ENCODE measurements at places on chromosomes 3 and 15.

DNA sequence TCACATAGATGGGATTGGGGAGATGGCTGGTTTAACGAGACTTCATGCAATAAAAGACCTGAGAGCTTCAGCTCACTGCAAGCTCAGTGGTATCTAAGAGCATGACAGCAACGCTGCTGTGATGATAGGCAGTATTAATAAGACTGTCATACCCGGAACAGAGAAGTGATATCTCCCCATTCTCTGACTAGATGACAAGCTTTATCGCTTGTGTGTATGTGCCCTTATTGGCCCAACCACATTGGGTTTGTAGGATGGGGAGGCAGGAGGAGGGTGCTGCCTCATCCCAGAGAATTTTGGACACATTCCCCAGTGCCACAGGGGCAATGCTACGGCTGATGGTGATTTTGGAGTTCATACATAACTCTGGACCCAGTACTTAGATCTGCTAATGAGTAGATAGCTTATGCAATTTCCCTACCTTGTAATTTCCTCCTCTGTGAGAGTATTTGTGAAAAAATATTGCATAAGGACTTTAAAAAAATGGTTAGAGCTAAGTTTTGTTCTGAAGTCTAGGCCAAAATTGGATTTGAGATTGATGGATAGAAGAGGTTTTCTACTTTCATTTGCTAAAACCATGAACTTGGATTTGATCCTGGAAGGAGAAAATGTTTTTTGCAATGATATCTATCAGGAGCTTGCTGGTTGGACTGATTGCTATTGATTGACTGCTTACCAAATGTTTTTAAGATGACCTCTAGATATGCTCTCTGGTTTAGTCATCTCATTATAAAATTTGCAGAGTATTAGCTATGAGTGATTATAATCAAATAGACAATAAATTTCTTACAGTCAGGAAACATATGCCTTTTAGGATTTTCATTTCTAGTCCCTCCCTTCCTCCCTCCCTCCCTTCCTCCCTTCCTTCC is 14.0 kb upstream of the TMEM212 start:
- no peak for DNase-seq

- no peak for DNase-seq
Measured at GRCh38 chr15:62299541-62299940, 134.5 kb upstream of the C2CD4B start.

DNA sequence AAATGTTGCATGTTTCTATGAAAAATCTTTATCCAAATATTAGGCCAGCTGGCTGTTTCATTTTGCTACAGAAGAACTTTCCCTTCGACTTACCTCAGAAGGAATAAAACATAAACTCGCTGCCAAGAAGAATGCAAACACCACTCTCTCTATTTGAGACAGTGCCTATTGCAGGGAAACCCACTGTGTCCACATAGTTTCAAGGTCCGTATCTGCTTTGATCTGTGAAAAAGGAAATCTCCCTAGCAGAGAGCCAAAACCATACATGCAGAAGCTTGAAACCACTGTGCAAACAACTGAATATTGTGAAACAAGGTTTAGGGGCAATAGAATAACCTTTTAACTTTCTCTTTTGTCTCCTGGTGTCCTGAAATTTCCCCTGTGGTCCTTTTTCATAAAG is 35.0 kb upstream of the CAPN7 start:
- DNase-seq, result no peak

- peak; percentile 43 for DNase-seq
Measured at GRCh38 chr3:134677196-134677986, 26.6 kb upstream of the KY start.

GRCh38 chr15:38228618-38229017 is 24.0 kb upstream of the SPRED1 start:
- no peak for DNase-seq

DNA sequence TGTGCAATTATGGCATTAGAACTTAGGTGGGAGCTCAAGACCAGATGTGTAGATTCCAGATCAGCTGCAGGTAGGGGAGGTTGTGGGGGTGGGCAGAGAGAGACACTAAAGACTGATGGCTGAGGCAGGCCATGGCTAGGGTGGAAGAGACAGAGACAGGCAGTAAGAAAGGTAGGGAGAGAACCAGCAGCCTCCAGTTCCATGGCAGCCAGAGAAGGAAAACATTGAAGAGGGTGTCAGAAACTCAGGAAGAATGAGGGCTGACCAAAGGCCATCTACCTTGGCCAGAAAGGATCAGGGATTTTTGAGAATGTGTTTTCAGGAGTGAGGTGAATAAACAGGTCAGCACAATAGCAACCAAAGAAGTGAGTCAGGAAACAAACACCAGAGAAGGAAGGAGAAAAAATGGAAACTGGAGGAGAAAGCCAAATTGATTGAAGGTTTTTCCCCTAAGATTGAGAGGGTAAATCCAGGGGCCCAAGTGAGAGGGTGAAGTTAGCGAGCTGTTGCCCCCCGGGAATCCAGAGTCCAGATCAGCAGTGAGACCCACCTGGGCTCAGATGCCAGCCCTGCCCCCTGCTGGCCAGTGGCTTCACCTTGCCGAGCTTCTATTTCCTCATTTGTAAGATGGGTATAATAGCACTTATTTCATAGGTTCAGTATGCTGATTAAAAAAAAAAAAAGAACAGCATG is 41.0 kb downstream of the ABHD2 start:
- DNase-seq, result peak; percentile 31

DNA sequence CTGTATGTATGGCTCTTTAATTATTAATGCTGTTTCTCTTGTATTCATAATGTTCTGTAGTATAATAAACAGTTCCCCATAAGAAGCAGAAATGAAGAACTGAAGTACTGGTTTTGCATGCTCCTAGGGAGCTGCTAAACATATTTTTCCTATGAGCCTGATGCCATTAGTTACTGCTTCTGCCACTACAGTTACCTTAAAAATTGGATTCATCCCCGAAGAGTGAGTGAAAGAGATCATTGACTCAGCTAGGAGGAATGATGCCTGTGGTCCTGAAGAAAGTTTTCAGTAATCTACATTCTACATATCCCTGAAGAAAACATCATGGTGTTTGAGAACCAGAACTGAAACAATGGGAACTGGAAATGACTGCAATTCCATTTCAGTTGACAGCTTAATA is 37.1 kb upstream of the ST3GAL6 start:
- peak; percentile 47 for DNase-seq

GRCh38 chr15:89105147-89105546 is 16.9 kb downstream of the ABHD2 start:
- DNase-seq, result peak; percentile 95

GRCh38 chr15:68218331-68218730 is 11.2 kb downstream of the CLN6 start:
- no peak for DNase-seq

- no peak for DNase-seq
Measured at GRCh38 chr15:95565016-95565600, 765.4 kb upstream of the NR2F2 start.

GRCh38 chr15:26773067-26773877 is 406 bp upstream of the GABRB3 start:
- DNase-seq, result peak; percentile 26

DNA sequence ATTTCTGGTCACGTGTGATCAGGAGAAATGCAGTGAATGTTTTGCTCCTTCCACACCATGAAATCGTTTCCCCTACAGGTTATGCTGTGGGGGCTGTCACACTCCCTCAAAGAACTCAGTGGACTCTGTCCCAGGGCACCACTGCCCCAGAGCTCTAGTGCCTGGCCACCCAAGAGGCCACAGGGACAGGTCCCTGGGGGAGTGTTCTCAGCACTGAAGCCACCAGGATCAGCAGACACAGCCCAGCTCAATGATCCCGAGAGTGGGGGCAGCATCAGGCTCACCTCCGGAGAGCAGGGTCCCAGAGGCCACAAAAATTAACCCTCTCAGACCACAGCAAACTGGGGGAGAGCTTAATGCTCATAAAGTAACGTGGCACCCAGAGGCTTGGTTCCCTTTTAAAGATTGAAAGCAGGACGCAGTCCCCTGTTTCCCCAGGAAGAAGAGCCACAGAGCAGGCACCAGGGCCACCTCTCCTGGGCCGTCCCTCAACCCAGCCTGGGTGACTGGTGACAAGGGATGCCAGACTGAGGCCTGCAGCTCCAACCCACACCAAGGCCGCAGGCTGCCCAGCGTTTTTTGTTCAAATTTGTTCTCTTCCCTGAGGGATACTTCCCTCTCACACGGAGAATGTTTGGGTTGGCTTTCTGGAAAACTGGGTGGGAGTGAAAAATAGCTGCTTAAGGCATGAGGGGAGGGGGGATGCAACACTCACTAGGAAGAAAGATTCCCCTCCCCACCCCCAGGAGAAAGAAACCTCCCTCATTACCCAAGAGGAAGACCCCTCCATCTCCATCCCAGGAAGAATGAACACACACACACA is 123.3 kb upstream of the IGF1R start:
- DNase-seq, result no peak

- DNase-seq, result no peak
Measured at GRCh38 chr3:156443079-156443478, 111.8 kb downstream of the SSR3 start.

DNA sequence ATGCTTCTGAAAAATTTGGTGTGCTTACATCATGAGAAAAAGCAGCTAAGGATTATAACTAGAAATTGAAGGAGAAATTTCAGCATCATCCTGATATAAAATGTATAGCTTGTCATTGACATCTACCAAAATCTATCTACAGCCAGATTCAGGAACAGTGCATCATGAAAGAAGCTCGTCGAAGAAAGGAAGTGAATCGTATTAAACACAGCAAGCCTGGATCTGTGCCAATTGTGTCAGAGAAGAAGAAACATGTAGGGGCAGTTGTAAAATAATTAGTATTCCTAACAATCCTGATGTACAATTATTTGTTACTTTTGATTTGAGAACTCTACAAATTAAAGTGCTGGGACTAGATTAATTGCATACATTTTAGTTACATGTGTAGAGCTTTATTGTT is 37.2 kb downstream of the AP4E1 start:
- peak; percentile 15 for DNase-seq

- no peak for DNase-seq
Measured at GRCh38 chr3:243356-243725, 46.8 kb downstream of the CHL1 start.

GRCh38 chr15:33086500-33087121 is 107.9 kb downstream of the FMN1 start:
- DNase-seq, result peak; percentile 73

DNA sequence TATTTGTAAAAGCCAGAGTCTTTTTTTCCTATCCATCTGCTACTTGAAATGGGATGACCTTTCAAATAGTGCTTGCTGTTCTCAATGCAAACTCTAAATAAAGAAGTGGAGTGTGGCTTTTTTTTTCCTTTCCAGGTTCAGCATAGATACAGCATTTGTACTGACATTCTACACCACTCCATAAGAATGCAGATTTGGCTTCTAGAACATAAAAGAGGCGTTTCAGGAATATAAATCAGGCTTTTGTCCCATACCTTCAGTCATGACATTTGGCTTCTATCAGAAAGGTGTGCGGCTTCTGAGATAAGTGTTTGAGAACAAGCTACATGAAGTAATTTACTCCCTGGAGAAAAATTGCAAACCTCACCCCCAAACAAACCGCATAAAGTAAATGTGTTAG is 553.1 kb downstream of the FHIT start:
- DNase-seq, result no peak

DNA sequence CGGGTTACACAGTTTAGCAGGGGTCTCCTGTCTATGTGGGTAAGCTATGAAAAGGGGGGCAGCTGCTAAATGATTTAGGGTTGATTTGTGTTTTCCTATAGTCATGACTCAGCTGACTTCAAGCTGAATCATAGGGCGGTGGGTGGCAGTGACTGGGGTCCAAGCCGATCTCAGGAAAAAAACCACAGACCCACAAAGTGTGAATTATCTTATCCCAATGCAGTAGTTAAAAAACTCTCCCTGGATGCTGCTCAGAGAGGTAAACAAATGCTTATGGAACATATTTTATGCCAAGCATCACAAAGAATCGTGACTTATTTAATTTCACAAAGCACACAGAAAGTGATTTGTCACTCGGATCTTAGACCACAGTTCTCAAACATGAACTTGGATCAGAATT is 18.4 kb upstream of the TOPAZ1 start:
- DNase-seq, result peak; percentile 52

- no peak for DNase-seq
Measured at GRCh38 chr3:66572938-66573710, 72.3 kb upstream of the LRIG1 start.
